Bronchial smooth muscle cell (primary cell): ENCODE measurements at places on chromosomes 2 and 18. TPM values are rescaled to one million over a fixed set of nuclear protein-coding genes. Genes with fewer than 3 reads are reported as not detected.

Gene RALBP1
- total RNA-seq = 55.6 and 58.2 TPM in 2 replicates

Gene NEU2
- total RNA-seq = not detected in 2 replicates

Gene CEP76
- 6.1 and 6.5 TPM in 2 replicates for total RNA-seq

Gene ST8SIA5
- total RNA-seq = 0.16 TPM in 1 of 2 replicates, not detected in the other

Gene LCT
- total RNA-seq = under 0.01 and 0.09 TPM in 2 replicates

Gene PARD3B
- 6.6 and 17.0 TPM in 2 replicates for total RNA-seq

Gene GBX2
- not detected in 2 replicates for total RNA-seq

Gene WDR54
- 28.6 and 30.6 TPM in 2 replicates for total RNA-seq

Gene ADCYAP1
- not detected in 2 replicates for total RNA-seq

Gene MC2R
- not detected in 2 replicates for total RNA-seq

Gene TPO
- total RNA-seq = not detected in 2 replicates

Gene ACTR2
- total RNA-seq = 46.5 and 90.6 TPM in 2 replicates

Gene BAZ2B
- total RNA-seq = 53.0 and 65.8 TPM in 2 replicates

Gene MARCO
- total RNA-seq = not detected in 2 replicates

Gene DCC
- 0.52 and 3.3 TPM in 2 replicates for total RNA-seq

Gene VSNL1
- 0.17 and 0.47 TPM in 2 replicates for total RNA-seq

Gene BCL2
- total RNA-seq = 0.47 and 0.86 TPM in 2 replicates

Gene EPG5
- total RNA-seq = 21.8 and 31.2 TPM in 2 replicates

Gene ITSN2
- total RNA-seq = 27.2 and 28.7 TPM in 2 replicates

Gene DNAH7
- 0.94 and 1.6 TPM in 2 replicates for total RNA-seq

Gene DYNAP
- total RNA-seq = not detected in 2 replicates

Gene PDE1A
- total RNA-seq = 6.5 and 27.9 TPM in 2 replicates
